ENCODE measurements at places on chromosomes 1 and 21.

GRCh38 chr1:166673722-166674121, 165.6 kb upstream of the POGK start:
- DNase-seq, result no peak

DNA sequence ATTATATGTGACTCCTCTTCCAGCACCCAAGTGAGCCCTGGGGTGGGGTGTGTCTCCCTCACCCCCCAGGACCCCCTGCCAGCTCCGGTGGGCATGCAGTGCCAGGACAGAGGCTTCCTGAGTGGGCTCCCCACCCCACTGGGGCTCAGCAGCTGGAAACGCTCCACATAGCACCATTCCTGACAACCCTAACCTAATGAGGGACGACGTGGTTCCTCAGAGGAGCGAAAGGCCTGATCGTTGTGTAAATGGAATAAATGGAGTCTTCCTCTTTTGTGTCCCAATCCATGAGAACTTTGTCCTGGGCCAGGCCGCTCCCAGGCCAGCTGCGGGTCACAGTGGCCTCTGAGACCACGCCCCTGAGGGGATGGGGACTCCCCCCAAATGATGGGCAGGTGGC, 1.8 kb upstream of the TSPEAR start:
- DNase-seq, result no peak

DNA sequence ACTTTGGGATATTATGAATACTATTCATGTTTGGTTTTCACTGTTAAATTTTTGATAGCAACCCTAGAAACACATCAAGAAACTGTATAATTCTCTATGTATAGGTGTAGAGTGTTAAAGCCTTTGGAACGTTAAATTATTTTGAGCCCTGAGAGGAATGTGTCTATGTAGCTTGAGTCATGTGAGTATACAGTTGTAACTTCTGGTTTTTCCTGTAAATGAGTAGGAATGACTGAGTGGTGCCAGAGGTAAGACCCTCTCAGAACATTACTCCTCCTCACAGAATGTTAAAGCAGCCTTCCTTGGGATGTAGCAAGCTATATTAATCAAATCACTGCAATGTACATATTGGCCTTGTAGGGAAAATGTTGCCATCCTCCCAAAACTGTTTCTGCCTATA, 69.0 kb downstream of the C1orf21 start:
- no peak for DNase-seq

DNA sequence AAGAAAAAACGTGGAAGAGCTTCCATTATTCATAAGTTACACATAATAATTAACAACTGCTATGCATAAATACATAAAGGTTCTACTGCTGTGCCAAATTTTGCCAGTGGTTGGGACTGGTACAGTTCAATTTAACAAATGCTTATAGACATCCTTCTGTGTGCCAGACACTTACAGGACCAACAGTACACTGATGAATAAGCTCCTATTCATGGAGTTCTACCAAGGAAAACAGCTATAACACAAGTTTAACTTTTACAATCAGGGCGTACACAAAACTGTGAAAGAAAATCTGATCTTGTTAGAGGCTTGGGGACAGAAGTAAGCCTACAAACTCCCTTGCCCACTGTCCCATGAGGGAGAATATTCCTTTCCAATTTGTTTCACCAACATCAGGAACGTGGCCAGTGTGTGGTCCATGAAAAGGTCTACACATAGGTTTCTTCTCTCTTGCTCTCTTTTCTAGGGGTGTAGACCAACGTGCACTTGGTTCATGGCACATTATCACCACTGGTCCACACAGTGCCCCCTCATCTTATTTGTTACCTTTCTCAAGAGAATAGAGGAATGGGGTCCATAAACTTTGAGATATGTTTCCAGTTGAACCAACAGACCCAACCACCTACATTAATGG, 10.1 kb downstream of the NRIP1 start:
- no peak for DNase-seq
